CD4-positive, alpha-beta T cell treated with Interleukin-15 for 1 hour (primary cell): ENCODE measurements at places on chromosomes 7 and 10.

DNA sequence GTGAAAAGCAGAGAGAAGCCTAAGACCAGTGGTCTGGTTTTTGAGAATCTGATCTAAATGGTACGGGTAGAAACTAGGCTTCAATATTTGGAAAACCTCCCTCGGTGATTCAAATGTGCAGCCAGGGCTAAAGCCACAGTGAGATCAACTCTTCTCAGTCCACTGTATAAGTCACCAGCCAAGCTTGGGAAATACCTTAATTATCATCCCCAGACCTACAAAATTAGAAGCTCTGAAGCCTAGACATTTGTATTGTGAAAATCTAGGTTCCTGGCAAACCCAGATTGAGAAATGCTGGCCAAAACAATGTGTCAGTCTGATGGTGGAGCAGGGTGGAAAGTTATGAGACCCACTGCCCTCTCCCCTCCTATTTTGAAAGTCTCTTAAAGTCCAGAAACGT, 131.7 kb downstream of the DGKI start:
- DNase-seq, result no peak

DNA sequence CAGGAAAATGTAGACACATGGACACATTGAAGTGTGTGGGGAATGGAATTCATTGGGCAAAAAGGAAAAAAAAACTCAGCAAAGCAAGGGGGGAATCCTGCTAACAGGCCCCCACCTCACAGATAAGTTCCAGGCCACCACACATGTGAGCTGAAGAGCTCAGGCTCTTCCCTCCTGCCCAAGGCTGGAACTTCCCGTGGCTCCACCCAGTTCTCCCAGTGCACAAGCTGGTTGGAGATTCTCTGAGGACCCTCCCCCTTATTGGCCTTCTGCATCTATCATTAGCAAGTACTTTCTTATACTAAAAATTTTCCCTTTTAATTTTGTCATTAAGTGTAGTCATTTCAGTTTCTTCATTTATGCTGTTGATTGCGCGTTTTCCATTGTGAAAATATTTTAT, 190.8 kb downstream of the CCSER2 start:
- DNase-seq, result no peak

GRCh38 chr7:26560526-26561256, 269.0 kb downstream of the SNX10 start:
- DNase-seq, result no peak

- no peak for DNase-seq
Observed at GRCh38 chr10:109411917-109412316, 511.4 kb downstream of the XPNPEP1 start.

GRCh38 chr10:12512332-12513002, 163.1 kb downstream of the CAMK1D start:
- DNase-seq, result no peak

- no peak for DNase-seq
Observed at GRCh38 chr7:45054442-45054841, 34.3 kb downstream of the NACAD start.

DNA sequence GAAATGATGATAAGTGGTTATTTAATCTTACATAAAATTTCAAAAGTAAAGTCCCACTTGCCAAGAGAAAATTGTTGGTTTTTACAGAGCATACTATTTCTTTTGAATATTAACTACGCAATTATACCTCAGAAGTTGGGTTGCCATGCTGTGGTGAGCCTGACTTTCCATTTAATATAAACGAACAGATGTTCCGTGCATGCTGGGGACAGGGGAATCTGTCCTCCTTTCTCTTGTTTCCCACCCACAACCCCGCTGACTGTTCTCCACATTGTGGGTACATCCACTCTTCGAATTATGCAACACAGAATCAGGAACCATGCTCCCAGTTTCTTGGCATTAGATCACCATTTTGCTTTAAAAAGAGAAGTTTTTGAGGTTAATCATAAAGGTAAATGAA, 29.2 kb upstream of the RTKN2 start:
- DNase-seq, result no peak

DNA sequence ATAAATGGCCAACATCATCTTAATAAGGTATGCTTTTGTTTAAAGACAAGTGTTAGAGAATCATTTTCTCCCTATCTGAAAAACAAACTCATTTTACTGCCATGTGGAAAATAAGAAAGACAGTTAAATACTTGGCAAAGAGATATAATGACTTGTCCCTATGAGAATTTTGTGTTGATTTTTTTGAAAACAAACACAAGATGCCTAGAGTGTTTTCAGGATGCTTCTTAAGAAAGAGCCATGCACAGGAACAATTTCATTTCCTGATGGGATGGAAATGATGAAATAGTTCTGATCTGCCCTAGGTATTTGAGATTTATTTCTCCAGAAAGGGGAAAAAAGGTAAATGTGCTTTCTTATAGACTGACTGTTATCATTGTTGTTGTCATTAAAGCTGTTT, 237.5 kb upstream of the GNAI1 start:
- DNase-seq, result no peak

DNA sequence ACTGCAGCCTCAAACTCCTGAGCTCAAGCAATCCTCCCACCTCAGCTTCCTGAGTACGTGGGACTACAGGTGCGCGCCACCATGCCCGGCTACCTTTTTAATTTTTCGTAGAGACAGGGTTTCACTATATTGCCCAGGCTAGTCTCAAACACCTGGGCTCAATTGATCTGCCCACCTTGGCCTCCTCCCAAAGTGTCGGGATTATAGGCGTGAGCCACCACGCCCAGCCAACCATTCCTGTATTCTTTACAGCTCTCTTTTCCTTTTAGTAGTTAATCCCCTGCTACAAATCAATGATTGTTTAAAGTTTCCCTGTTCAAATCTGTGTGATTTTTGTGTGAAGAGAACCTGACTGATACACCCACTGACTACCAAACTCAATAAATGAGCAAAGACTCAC, 75.4 kb upstream of the SVIL start:
- DNase-seq, result no peak

DNA sequence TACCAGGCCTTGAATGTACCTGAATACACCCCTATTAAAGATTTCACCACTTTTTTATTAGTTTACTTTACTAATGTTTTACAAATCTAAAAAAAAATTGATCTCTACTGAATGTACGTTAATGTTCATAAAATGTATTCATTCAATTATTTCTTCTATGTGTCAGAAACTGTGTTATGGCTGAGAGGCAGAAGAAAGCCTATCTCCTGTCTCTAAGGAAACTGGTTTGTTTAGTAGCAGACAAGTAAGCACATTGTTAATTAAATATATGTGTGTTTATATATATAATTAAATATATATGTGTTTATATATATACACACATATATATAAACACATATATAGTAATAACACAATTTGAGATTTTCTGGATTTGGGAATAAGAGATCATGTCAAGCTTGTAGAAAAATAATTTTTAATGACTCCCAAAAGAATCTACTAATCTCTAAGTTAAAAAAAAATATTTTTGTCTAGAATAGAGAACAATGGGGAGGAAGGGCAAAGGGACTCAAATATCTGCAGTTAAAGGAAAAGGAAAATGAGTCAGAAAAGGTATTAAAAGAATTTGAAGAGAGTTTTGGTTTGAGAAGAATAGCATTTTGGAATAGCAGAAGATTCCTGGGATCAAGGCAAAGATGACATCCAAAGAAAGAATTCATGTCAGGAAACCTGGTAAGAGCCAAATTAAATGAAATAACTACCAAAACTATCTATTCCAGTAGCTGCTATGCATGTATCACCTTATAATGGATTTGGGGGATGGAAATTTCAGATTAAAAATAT, 92.1 kb downstream of the CH25H start:
- no peak for DNase-seq

DNA sequence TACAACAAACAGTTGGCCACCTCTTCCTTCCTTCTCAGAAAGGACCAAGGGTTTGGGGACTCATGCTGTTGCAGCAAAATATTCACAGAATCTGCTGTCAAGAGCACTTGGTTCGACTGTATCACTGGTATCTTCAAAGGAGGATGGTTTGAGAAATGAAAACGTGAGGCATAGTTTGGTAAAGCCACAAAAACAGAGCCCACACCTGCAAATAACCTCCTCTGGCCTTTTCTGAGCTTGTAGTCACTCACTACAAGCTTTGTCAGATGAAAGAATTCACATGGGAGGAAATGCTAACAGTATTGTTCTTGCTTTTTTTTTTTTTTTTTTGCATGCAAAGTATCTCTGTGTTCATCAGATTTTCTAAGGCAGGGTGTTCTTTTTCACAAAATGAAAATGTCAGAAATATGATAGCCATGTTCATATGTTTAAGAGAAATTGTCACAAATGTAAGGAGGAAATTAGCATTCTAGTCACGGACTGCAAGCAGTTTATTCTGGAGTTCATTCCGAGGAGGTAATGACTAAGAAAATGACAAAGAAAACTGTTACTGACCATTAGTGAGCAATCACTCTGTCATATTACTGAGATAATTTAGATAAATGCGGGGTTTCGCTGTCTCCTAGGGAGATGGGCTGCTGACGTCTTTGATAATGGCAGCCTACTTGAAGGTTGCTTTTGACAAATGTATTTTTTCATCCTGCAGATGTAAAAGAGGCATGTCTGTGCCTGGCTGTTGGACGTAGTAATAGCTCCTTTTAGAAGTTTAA, 117.8 kb upstream of the MYO3A start:
- no peak for DNase-seq

GRCh38 chr7:135733603-135734342, 5.8 kb upstream of the SLC13A4 start:
- DNase-seq, result no peak

GRCh38 chr10:30059209-30060107, at the start of gene JCAD:
Gene JCAD (minus strand): TSS chr10:30059586. CDS start chr10:30047812, 11,774 bp downstream.
- peak; percentile 43 for DNase-seq

- peak; percentile 71 for DNase-seq
Observed at GRCh38 chr10:46282842-46283574, 3.8 kb upstream of the ANTXRL start.

DNA sequence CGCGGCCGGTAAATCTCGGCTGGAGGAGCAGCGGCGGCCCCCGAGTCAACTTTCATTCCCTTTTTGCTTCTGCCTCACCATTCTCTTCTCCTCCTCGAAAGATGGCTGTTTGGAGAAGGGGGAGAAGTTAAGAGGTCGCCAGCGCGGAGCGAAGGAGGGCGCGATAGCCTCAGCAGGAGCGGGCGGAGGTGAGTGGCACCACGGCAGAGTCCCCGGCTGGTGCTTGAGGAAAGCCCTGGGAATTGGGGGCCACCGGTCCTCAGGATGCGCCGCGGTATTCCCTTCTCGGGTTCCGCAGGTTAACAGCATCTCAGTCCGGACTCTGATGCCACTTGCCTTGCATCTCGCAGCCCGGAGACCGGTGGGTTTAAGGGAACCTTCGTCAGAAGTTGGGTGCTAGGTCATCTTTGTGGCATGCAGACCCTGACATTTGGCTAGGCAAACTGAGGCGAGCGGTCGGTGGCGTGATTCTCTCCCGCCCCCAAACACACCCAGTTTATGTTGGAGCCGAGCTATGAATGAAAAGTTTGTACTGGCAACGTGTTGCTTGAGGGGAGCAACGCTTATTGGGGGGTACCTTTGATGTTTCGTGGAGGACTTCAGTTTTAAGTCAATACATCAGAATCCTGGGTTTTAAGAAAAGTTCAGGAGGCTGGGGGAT, 59.5 kb upstream of the PRPS1L1 start:
- no peak for DNase-seq

GRCh38 chr7:87220734-87221215, 1.2 kb upstream of the TMEM243 start:
- no peak for DNase-seq

DNA sequence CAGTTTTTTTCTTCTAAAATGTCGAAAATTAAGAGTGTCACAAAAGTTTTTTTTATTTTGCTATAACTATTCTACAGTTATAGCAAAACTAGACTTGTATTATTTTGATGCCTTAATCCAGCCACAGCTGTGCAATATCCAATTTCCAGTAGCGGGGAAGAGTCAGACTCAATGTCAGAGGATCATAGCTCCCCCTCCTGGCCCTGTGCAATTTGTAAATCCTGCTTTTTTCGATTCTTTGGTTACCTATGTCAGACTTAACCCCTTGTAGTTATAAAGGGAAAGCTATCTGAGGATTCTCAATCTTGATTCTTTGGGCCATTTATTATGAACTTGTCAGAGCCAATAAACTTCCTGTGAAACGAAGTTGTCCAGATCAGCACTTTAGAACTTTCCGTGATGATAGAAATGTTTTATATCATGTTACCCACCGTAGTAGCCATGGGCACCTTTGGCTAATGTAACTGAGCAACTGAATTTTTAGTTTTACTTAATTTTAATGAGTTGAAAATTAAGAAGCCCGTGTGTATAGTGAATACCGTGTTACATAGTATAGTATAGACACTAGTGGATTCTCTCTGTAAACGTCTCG, 87.7 kb upstream of the PRKCQ start:
- no peak for DNase-seq

DNA sequence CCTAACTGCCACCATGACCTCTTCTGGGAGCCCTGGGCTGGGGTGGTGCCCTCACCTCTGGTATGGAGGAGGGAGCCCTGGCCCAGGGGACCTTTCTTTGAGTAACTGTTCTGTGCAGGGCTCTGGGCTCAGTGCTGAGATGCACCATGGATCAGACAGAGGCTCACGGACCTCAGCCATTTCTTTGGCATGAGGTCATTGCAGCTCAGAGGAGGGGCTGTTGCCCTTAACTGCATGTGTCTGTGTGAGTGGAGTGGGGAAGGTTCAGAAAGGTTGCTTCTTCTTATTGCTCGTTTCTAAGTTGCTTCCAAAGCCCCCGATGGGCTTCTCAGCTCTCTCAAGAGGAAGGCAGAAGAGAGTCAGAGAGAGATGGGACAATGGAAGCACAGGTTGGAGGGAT, 233.9 kb downstream of the RPS24 start:
- DNase-seq, result no peak

DNA sequence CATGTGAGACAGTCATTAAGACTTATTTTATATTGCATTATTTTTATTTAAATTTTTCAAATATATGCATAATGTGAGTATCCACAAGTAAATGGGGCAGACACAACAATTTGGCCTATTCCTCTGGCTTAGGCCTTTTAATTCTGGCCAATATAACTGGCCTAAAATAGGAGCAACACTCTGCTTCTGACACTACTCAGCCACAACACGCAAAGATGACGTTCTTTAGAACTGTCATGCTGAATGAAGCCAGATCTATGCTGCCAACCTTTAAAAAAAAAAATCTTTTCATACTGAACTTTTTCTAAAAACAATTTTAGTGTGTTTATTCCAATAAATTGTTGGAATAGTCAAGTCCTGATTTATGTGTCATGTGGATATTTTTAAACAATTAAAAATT, 355.0 kb upstream of the BMPER start:
- no peak for DNase-seq

DNA sequence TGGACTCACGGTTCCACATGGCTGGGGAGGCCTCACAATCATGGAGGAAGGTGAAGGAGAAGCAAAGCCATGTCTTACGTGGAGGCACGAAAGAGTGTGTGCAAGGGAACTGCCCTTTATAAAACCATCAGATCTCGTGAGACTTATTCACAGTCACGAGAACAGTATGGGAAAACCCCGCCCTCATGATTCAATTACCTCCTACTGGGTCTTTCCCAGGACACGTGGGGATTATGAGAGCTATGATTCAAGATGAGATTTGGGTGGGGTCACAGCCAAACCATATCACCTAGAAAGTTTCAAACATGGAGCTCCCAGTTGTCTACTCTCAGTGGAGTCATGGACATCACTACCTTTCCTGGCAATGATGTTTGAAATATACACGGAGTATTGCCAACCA, 49.6 kb downstream of the CYCS start:
- no peak for DNase-seq
